Left kidney (tissue), 8 donors: ENCODE measurements at places on chromosomes 4 and X. TPM values are rescaled to one million over a fixed set of nuclear protein-coding genes. Genes with fewer than 3 reads are reported as not detected.

DNA sequence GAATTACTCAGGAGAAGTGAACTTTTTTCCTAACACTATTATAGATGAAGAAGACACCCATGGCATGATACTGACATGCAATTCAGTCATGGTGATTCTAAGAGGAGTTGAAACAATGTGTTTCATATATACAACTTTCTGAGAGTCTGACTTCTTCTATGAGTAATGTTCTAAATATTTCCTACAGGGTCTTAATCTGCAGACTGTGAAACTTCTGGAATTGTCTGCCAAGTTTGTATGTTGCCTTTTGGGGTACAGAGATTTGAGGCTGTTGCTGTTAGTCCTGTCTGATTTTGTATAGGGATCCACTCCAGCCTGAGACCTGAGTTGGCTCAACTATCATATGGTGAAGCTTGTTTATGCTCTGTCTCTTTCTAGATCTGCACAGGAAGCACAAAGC, 160.6 kb upstream of the GATB start:
- DNase-seq: no peak

DNA sequence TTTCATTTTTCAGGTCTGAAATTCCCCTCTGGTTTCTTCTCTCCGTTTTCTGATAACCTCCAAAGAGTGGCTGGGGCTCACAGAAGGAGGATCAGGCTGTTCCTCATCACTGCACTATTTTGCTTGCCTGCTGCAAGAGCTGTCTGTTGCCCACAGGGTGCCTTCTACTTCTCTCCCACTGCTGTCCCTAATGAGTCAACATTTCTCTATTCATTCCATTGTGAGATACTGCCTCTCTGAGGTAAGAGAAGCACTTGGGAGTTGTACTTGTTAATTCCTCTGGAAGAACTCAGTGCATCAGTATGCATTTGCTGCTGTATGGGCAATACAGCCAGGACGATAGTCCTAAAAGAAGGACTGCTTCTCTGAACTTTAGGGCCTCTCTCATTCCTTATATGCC, 34.8 kb downstream of the CT47B1 start:
- DNase-seq: no peak

DNA sequence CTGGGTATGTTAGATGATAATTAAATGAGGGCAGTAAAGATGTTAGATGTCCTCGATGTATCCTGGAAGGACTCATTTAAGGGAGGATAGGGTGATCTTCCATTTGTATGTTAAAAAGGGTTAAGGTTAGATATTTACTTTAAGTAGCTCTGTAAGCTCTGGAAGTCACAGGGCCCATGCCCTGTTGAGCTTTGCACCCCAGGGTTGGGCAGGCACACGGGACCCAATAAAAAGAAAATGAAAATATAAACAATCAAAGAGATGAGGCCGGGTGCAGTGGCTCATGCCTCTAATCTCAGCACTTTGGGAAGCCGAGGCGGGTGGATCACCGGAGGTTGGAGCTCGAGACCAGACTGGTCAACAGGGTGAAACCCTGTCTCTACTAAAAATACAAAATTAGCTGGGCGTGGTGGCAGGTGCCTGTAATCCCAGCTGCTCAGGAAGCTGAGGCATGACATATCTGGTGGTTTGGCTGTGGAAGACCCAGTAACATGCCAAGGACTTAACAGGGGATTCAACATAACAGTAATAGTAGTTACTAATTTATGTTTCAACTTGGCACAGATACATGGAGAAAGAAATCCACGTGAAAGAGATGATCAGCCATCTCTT, 16.9 kb upstream of the PHEX start:
- no peak for DNase-seq

Gene MAGEA1
- not detected for polyA plus RNA-seq

Gene MAGEA3
- polyA plus RNA-seq: not detected

GRCh38 chrX:36575670-36576069, 432.5 kb upstream of the FAM47C start:
- DNase-seq: no peak

DNA sequence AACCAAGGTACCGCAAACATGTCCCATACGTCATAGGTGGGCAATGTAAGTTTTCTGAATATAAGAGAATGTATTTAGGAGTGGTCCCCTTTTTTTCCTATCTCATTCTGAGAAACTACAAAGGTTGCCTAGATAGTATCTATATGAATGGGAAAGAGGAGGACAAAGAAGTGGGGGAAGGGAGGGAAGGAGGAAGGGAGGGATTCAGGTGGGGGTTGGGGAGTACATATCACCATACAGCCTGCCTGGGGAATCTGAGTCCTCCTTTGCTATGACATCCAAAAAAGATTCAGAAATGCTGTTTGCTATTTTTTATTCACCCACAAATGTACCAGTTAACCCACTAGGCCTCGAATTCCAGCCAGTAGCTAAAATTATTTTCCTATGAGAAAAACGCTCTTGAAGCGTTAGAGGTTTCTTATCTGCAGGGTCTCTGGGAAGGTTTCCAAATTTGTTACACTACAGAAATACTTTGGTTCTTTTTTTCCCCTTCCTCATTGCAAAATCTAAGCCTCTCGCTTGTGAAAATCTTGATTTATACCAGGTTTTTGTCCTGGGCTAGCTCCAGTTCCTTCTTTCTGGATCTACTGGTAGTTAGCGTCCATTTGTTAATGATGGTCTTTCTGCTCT, 212.9 kb downstream of the NSUN7 start:
- DNase-seq: no peak

GRCh38 chr4:69858690-69859089, 1.3 kb downstream of the SULT1E1 start:
- DNase-seq: no peak

Gene ARHGEF9
- polyA plus RNA-seq: 45.3 TPM

- DNase-seq: no peak
Observed at GRCh38 chr4:159296061-159296460, 193.2 kb downstream of the RAPGEF2 start.
